ENCODE measurements at places on chromosomes 12 and 14.

DNA sequence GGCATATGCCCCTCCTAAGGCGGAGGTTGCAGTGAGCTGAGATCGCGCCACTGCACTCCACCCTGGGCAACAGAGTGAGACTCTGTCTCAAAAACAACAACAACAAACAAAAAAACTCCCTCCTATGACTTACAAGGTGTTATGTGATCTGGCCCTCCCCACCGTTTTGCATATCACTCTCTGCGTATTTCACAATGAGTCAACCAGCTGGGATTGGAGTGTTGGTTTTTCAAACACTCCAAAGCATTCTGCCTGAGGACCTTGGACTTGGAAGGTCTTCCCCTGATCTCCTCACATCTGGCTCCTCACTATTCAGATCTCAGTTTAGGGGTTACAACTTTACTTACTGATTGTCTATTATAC is 14.0 kb downstream of the MANSC1 start:
- DNase-seq: no peak

- peak; percentile 53 for DNase-seq
Observed at GRCh38 chr12:20372326-20373096, 4.2 kb downstream of the PDE3A start.

DNA sequence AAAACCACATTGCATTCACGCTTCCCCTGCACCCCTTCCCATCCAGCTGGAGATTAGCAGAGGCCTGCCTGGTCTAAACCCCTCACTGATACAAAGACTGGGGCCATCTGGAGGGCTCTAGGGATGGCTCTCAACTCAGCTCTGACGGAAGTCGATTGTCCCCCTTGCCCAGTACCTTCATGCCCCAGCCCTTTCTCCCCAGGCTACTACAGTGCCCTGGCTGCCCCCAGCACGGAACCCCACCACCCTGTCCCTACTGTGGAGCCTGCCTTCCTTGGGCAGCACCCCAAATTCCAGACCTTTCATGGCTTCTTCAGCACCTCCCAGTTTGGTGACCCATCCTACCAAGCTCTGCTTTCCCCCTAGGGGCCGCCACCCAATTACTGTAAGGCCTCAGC is 25.6 kb downstream of the ZFP36L1 start:
- no peak for DNase-seq

- DNase-seq: no peak
Observed at GRCh38 chr14:72763892-72764291, 130.0 kb downstream of the DPF3 start.

GRCh38 chr12:106142591-106143261 is 4.0 kb upstream of the NUAK1 start:
- no peak for DNase-seq
